Suprapubic skin (tissue), 4 donors: ENCODE measurements at places on chromosomes 6 and 20. TPM values are rescaled to one million over a fixed set of nuclear protein-coding genes. Genes with fewer than 3 reads are reported as not detected.

UBR2 gene
- 27.0 TPM for total RNA-seq

PCSK2 gene
- 23.1 TPM for total RNA-seq

TEAD3 gene
- 55.4 TPM for total RNA-seq

AGER gene
- 9.9 TPM for total RNA-seq

TNNC2 gene
- total RNA-seq: 1.6 TPM

SCRT2 gene
- not detected for total RNA-seq

IL20RA gene
- 64.4 TPM for total RNA-seq

TNXB gene
- 25.7 TPM for total RNA-seq

MEI4 gene
- total RNA-seq: not detected

FOXS1 gene
- not detected for total RNA-seq

DNA sequence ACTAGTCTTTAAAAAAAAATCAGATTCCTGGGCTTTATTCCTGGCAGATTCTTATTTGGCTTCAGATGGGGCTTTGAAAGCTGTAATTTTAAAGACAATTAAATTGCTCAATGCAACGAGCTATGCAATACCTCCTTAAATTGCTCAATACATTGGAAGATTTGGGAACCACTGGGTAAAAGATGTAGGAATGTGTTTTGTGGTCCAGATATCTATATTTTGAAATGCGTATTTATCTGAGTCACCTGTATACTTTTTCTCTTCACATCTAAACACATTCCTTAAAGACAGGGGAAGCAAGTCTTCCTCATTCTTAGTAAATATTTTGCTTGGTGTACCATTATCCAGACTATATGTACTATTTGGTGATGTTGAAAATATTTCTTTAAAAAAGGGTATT is 29.6 kb upstream of the MAP7 start:
- DNase-seq: no peak

- DNase-seq: no peak
These were observed 505.3 kb upstream of the JAG1 start for GRCh38 chr20:11178946-11179654.

DNA sequence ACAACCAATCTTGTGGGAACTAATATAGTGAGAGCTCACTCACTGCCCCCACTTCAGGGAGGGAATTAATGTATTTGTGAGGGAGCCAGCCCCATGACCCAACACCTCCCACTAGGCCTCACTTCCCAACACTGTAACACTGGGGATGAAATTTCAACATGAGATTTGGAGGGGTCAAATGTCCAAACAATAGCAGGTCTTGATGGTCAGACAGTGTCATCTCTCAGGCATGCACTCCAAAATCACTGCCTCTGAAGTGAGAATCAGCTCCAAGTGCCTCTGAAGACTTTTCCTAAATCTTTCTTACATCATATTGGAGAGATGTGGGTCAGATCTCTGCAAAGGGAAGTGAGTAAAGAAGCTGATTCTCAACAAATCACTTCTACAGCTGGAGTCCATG is 13.8 kb upstream of the SAYSD1 start:
- DNase-seq: no peak

DNA sequence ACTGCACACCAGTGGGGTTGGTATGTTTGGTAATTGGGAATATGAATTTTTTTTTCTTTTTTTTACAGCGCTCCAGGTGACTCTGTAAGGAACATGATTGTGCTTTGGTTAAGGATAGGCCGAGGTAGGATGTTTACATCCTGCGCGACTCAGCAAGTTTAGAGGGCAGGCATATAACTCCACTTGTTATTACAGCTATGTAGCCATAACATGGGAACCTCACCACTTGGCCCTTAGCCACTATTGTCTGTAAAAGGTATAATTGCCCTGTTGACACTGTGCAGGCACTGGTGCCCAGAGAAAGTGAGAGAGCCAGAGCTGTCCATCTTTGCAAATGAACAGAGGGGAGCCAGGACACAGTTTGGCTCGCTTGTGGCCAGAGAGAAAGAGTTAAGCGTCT is 172.9 kb downstream of the MCHR2 start:
- DNase-seq: no peak

DNA sequence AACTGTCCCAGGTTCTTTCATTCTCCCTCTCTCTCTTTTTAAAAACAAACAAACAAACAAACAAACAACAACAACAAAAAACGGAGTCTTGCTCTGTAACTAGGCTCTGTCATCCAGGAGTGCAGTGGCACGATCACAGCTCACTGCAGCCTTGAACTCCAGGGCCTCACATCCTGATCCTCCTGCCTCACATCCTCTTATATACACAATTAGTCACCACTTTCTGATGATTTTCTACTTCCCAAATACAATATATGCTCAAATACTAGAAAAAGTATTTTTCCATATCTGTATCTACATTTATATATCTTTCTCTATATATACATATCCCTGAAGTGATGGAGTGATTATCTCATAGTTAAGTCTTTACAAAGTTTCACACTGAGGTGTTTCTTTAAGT is 170.7 kb downstream of the EPHA7 start:
- no peak for DNase-seq

GRCh38 chr6:41156001-41156400 is 1.9 kb upstream of the TREML1 start:
- no peak for DNase-seq

DNA sequence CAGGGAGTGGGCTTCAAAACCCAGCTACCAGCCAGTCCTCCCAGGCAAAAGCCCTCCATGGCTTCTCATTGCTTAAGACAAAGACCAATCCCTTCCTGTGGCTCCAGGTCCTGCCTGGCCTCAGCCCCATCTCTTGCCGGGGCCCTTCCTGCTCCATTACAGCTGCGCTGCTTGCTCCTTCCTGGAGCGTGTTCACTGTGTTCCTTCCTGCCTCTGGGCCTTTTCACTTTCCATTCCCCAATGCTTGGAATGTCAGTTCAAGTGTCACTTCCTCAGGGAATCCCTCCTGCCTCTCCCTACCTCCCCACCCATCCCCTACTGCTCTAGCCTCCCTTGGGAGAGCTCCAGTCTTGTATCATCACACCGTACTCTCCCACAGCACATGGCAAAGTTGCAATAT is 11.1 kb upstream of the ITPR3 start:
- DNase-seq: peak; percentile 41

DNA sequence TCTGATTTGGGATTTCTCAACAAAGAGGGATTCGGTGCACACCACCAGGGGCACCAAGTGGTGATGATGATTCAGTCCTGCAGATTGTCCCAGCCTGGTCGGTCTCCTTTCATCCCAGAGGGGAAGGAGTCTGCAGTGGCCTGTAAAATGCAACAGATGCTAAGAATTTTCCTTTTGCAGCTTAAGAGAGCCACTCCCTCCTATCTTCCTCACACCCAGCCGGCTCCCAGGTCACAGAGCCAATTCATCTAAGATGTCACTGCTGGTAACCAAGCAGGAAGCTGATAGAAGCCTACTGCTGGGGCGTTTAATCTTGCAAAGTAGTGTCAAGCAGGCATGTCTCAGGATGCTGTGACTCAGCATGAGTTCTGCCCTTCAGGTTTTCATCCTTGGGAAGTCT is 203.8 kb upstream of the LRFN2 start:
- DNase-seq: no peak

- no peak for DNase-seq
These were observed 107.5 kb downstream of the CD24 start for GRCh38 chr6:106866875-106867658.

GRCh38 chr6:15673666-15674065 is 10.8 kb upstream of the DTNBP1 start:
- no peak for DNase-seq

DNA sequence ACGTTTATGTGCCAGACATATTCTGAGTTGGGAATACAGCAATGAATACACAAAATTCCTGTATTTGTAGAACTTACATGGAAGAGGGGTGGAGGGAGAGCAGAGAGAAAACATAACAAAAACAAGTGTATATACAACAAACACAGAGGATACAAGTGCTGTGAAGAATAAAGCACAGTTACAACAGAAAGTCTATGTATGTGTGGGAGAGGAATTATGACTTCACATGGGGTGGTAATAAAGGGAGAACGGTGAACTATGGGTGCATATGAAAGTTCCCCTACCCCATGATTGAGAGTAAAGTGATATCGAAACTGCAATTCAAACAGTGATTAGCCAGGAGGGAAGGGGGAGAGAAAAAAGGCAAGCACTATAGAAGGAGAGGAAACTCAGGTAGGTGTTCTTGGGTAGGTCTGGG is 24.6 kb downstream of the HBS1L start:
- no peak for DNase-seq

GRCh38 chr6:15622045-15622740 is 40.6 kb downstream of the DTNBP1 start:
- DNase-seq: no peak

DNA sequence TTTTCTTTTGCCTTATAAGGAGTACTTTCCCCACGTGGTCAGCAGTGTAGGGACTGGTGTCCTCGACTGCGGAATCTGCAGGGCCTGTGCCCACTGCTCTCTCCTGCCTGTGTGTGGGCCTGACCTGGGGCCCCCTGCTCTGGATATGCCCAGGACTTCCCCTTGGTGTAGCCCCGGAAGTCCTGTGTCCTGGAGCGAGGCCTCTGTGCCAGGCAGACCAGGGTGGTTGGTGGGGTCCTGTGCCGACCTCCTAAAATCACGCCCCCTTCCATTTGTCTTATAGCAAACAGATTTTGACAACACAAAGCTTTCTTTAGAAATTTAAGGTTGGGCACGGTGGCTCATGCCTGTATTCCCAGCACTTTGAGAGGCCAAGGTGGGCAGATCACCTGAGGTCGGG is 64.2 kb downstream of the DLL1 start:
- peak; percentile 70 for DNase-seq

GRCh38 chr20:36937402-36937770 is 14.1 kb downstream of the SAMHD1 start:
- no peak for DNase-seq
